Activated naive CD4-positive, alpha-beta T cell treated with anti-CD3 and anti-CD28 coated beads, Interleukin-2, amount 50 U/mL, for 72 hours (primary cell): ENCODE measurements at places on chromosomes 2 and 18. TPM values are rescaled to one million over a fixed set of nuclear protein-coding genes. Genes with fewer than 3 reads are reported as not detected.
A peak's percentile ranks its signal among the peaks of the same experiment; 100 is the strongest.

DNA sequence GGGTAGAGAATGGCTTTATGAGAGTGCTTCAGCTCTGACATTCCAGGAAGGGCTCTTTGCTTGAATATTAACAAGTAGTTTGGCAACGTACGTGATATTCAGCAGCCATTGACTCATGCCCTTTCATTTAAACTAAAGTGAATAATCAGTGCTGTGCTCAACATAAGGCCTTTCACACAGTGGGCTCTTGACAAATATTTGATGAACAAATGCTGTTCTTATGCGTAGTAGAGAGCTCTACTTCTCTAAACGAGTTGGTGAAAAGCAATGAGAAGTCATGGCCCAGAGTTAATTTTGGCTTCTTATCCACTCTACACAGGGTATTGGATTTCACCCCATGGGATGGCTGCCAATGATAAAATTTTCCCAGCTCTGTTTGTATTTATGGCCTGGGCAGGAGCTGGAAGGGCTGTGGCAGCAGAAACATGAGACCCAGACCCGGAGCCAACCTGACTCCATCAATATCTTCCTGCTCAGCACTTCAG lies 338.9 kb downstream of the CCDC85A start:
- no peak for DNase-seq

COL6A3 gene
- 31.6 TPM for total RNA-seq

DNA sequence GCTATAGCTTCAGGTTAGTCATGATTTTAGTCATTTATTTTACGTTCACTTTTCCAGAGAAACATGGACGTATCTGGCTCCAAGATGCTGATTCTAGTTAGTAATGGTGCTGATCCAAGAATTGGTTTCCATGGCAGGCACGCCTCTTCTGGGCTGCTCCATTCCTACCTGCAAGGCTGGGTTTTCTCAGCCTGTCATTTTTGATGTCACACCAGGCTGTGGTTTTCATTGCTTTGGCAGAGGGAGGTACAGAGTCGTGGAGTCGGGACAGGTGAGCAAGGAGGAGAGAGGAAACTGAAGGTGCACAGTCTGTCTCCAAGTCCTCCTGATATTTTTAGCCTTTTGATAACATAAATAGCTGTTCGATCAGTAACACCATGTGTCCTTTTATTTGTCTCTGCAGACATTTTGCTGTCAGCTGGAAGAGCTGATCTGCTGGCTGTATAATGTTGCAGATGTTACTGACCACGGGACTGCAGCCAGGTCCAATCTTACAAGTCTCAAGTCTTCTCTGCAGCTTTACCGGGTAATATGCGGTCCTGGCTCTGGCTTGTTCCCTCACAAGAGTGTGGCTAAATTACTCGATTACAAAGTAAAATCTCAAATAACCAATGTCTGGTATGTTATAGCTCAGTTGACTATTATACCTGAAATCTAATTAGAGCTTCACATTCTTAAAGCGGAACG lies 17.8 kb downstream of the CEP68 start:
- DNase-seq, result no peak

LBX2 gene
- 0.39 TPM for total RNA-seq

DNA sequence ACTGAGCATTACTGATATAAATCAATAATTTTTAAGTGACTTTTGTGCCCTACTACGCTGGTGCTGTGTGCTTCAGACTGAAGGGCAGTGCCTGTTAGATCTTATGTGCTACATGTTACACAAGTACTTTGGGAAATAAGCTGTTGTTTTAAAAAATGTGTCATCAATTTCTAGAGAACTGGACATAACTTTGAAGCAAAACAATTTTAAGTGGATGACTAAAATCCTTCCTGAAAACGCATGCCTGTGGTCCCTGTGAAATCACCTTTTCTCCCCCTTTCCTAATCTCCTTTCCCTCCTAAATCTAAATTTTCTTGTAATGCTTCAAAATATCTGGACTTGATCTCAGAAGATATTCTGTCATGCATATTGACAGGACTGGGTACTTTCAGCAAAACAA lies 7.1 kb upstream of the IL1RL1 start:
- no peak for DNase-seq

- no peak for DNase-seq
Measured at GRCh38 chr2:120864981-120865380, 129.3 kb downstream of the GLI2 start.

GRCh38 chr2:159939946-159940345 lies 122.5 kb downstream of the PLA2R1 start:
- no peak for DNase-seq

ERCC3 gene
- total RNA-seq, result 51.8 TPM

ATP6V1B1 gene
- total RNA-seq, result not detected

MSTN gene
- not detected for total RNA-seq

DNA sequence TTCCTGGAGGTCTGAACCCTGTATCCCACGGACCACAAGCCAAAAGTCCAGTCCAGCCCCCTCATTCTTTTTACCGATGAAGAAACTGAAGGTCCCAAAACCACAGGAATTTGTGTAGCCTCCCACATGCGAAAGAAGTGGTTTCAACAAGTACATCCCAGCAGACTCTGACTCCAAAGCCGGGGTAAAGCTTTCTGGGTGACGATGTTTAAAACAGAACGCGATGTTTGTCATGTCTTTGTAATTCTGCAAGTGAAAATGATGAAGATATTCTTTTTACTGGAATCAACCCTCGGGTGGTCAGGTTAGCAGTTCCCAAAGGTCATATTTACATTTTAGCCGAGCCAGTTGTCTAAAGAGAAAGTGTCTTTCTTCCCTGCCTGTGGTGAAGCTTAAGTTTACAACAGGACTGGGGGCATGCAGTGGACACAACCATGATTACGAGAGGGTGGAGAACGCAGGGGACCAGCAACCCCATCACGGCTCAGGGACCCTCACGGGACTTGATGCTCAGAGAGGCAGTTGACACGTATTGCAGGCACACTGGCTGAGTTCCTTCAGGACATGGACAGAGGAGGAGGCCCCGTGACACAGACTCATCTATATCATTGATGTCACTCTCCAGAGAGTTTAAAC lies 17.8 kb upstream of the TMEM131 start:
- no peak for DNase-seq

DNA sequence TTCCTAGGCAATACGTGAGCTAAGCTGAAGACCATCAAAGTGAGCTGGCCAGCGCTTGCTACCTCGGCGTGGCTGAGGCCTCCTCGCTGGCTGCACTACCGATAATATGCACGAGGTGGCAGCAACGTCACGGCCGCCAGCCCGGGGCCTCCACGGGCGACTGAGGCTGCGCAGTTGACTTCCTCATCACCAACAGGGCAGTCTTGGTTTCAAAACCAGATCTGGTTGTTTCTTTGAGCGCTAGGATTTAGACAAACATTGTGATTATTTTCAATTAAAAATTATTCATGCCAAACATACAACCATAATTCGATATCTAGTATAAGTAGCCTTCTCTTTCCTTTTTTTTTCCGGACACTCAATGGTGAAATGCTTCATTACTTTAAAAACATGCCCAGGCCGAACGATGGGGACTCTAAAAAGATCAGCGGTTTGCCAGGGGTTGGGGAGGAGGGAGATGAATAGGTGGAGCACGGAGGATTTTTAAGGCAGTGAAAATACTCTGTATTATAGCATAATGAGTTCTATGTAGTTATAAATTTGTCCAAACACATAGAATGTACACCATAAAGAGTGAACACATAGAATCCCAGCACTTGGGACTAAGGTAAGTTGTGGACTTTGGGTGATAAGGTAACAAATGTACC lies 52.0 kb downstream of the CYBRD1 start:
- peak; percentile 91 for DNase-seq

DNA sequence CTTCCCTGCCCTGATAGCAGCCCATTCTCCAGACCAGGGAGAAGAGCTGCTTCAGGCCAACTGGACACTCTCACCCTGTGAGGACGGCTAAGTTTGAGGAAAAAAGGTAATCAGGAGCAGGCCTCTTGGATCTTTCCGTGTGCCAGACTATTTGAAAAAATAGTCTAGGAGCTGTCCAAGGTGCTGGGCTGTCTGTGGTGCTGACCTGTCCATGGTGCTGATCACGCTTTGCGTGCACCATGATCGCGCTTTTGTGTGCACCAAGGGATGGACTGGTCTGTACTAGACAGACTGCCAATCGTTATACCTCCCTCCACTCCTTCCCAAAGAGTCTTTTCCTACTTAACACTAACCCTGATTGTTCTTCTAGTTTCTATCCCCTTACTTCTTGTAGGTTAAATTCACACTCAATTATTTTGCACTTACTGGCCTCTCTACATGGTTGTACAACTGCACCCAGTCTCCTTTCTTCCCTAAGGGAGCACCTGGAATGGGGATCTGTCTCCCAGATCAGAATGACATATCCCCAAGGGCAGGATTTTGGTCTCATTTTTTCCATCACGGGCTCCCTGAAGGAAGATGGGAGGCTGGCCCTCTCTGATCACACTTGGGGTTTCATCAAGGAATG lies 295.4 kb downstream of the CELF4 start:
- DNase-seq, result peak; percentile 53

DNA sequence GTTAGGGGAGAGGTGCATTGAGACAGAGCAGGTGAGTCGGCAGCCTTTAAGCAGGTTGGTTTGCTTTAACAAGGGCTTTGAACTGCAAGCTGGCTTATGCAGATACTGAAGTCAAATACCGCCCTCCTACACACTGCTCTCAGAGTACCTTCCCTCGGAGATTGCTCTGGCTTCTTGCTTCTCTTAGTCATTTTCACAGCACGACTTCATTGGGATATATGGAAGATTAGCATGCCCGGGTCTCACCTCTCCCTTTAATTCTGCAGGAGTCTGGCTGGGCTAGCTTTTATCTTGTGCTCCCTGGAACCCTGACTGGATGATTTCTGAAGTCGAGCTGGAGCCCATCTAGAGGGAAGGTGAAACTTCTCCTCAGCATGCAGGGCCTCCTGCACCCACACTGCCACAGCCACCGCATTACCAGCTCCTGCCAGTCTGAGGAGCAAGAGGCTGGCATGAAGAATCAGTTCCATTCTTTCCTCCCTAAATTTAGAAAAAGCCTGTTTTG lies 395.5 kb upstream of the HNRNPA3 start:
- no peak for DNase-seq

DNA sequence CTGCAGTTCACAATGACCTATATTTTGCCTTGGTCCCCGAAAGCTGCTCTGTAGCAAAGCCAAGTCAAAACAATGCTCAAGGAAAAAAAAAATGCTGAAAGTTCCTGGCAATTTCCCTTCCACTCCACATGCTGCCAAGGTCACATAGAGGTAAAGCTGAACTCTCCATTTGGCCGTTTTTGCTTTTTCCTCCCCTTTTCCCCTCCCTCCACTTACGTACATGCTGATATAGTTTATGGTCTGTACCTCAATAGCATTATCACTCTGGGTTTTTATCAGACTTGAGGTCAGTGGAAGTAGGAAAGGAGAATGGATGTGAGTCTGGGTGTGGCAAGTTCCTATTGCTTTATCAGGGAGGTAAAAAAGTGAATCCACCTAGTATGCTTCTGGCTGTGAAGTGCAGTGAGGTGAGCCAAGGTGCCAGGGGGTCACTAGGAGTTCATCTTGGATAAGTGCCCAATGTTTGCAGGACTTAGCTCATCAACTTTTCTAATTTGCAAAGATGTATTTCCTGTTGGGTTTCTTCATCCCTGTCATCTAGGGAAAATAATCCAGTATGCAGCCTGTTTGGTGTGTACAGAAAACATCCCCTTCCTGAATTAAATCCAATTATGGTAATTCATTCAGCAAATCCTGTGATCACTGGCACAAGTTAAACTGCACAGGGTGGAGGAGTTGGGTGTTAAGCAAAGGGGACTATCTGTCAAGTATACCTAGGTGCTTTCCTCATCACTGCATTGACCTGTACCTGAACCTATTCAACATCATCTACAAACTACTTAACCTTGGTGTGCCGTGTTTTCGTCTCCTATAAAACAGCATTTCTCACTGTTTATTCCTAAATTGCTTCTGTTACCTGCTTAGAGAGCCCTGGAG lies 124.3 kb upstream of the CYP26B1 start:
- no peak for DNase-seq

- no peak for DNase-seq
Measured at GRCh38 chr2:99636144-99637034, 146.6 kb upstream of the REV1 start.

- DNase-seq, result no peak
Measured at GRCh38 chr2:239329972-239330572, 70.7 kb downstream of the HDAC4 start.

GRCh38 chr18:24876266-24876665 lies 415.8 kb downstream of the HRH4 start:
- no peak for DNase-seq

GRCh38 chr2:160324161-160324800 lies 124.2 kb upstream of the ITGB6 start:
- no peak for DNase-seq

EN1 gene
- total RNA-seq, result not detected

- no peak for DNase-seq
Measured at GRCh38 chr2:12717191-12718014, 667 bp downstream of the TRIB2 start.

DNA sequence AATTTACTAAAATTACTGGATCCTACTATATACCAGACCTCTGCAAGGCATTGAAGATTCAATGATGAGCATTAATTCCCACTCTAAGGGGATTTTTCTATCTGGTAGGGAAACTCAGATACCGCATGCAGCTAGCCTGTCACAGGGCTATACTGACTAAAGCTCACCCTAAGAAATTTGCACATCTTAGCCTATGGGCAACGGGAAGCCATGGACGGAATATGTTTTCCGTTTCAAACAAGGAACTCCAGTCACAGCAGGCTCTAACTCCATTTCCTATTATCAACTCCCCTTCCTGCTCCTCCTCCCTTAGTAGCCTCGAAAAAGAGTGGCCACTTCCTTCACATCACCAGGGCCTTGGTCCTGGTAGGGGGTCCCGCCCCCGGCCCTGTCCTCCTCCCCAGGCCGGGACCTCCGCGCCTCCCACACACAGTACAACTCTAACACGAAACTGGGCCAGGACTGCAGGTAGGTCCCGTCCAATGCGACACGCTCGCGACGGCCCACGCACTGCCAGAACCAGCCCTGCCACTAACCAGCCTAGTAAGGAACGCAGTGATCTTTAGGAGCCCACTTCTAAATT lies 659 bp upstream of the COX5B start:
- DNase-seq, result no peak

- DNase-seq, result no peak
Measured at GRCh38 chr2:9288233-9288632, 81.6 kb downstream of the ASAP2 start.

- DNase-seq, result no peak
Measured at GRCh38 chr2:95382686-95383634, 19.5 kb upstream of the FAHD2A start.

DNA sequence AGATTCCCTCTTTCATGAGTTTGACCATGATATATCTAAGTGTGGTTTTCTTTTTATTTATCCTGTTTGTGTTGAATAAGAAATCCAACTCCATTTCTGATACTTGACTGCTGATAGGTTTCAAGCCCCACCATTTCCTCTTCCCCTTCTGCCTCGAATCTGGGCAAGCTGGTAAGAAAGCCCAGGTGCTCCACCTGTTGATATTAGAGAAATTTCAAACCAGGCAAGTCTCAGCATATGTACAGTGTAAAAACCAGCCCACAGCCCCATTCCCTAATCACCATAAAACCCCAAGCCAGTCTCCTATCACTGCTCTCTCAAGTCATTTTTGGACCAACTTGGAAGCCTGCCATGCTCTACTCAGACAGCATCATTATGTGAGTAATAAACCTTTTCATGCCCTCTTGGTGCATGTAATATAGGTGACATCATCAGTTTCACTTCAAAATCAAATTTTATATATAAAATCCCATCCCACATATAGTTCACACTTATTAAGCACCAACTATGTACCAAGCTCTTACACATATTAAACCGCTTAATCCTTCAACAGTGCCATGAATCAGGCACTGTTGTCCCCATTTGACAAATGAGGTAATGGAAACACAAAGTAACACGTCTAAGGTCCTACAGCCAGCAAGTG lies 46.6 kb downstream of the SMAD2 start:
- DNase-seq, result no peak
